ENCODE measurements at places on chromosomes 16 and 17.

DNA sequence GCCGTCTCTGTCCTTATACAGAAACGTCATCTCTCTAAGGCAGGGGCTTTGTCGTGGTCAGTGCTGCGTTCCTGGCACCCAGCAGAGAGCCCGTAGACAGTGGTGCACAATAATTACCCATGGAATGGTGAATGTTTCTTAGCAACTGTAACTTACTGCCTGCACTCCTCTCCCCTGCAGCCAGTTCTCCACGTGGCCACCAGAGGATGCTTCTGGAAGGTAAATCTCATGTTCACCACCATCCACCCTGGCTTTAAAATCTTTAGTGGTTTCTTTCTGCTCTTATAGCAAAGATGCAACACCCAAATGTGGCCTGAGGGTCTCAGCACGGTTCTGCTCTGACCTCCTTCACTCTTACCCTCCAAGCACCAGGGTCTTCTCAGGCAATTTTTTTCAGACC lies 150.8 kb downstream of the GRIN2A start:
- no peak for DNase-seq

DNA sequence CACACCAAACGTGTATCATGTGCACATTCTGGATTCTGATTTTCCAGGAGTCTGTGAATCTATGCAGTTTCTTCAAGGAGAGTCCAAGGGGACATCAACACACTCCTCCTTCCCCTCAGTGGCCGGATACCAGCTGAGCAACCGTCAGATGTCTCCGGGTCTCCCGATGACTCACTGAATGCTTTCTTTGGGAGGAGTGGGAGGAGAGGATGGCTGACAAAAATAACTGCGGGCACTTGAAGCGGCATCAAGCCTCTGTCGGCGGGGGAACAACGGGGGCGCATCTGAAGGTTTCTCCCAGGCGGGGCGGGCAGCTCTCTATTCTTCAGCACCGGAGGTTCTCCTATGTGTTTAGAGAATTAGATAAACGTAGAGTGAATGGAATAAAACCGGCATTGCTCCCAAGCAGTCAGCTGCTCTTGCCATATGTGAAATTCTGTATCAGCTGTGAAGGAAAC lies 24.6 kb upstream of the LRRC75A start:
- DNase-seq = no peak

- DNase-seq = no peak
These were observed 2.5 kb upstream of the AKAP10 start for GRCh38 chr17:19979917-19980770.

DNA sequence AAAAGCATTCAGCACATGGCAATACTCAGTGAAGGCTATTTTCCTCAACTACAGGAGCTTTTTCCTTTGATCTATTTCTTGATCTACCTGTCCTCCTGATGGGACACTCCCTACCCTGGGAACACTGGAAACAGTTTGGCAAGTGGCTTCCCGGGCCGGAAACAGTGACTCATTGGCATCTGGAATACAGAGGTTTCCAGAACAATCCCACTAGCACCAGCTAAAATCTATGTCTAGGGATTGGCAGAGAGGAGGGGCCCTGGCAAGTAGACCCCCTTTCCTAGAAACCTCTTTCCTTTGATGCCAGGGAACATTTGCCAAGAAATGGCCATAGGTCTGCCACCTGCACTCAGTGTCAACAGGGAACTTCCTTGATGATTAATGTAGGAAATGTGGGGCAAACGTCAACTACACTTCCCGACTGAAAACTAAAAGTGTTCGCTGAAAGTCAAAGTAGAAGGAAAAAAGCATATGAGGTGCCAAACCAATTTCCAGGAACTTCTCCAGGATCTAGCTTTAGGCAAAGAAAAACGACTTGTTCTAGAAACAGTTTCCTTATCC lies 30.4 kb upstream of the FBXW10B start:
- DNase-seq = no peak

DNA sequence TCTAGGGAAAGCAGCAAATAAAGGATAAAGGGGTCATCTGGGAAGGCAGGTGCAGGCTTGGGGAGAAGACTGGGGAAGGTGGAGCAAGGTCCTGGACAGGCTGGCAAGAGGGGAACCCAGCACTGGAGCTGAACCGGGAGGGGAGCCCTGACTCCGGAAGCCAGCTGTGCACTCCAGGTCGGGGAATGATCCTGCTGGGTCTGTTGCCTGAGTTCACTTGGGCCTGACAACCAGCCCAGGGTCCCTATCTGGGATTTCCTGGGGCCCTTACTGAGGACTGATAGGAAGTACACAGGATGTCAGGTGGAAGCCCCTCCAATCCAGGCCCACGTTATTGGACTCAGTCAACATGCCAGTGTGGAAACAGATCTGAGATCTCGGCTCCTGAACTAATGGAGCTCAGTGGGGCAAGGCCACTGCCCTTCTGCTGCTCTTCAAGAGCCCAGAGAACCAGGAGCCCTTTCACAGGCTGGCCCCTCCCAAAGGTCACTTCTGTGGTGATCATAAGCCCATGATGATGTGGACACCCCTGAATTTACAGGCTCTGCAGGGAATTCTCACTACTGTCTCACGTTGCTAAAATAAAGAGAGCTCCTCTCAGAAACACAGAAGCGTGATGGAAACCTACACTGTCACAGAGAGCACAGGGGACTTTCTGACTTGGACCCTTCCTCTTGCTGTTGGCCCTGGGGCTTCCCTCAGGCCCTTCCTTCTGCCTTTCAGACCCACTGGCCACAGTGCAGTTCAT lies 19.9 kb upstream of the PITPNM3 start:
- DNase-seq = no peak

DNA sequence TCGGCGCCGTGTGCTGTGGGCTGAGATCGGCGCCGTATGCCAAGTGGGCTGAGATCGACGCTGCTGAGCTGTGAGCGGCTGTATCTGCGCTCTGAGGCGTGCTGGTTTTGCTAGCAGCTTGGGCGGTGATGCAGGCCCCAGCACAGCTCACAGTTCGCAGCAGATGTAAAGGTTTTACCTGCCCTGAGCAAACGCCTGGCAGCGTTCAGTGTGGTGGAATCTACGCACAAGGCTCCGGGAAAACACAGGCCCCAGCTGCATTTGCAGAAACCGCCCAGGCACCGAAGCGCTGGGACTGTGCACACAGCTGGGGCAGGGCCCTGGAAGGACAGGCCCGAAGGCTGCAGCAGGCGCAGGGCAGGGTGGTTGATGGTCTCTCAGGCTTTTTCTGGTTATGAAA lies 8.0 kb upstream of the ZNF469 start:
- DNase-seq = no peak

DNA sequence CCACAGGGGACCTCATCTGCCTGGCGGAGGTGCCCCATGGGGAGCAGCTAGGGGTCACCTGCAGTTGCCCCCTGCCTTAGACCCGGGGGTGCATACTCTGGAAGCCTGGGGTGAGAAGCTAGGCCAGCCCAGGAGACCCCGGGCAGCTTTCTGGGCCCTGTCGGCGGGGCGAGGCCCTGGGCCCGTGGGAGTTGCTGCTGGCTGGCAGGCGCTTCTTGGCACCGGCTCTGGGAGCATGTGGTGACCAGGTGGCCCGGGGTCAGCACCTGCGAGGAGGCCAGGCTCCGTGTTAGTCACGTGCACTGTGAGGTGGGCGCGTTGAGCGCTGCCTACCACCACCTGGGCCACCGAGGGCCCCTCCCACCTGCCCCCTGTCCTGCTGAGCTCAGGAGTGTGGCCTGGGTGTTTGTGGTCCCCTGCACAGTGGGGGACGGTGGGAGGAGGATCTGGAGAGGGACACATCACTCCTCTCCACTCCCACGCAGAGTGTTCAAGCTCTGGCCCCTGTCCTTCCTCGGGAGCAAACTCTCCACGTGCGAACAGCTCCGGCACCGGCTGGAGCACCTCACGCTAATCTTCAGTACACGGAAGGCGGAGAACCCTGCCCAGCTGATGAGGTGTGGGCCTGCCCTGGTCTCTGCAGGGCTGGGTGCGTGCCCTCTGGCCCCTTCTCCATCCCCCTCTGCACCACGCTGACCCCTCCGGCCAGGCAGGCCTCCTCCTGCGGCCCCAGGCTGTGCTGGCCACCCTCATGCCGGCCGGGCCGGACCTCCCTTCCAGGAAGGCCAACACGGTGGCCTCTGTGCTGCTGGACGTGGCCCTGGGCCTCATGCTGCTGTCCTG lies 5.8 kb downstream of the PIGQ start:
- no peak for DNase-seq

- DNase-seq = no peak
These were observed 199.4 kb upstream of the CACNG5 start for GRCh38 chr17:66635386-66636045.

- no peak for DNase-seq
These were observed 3.4 kb upstream of the SSH2 start for GRCh38 chr17:29933379-29933778.

DNA sequence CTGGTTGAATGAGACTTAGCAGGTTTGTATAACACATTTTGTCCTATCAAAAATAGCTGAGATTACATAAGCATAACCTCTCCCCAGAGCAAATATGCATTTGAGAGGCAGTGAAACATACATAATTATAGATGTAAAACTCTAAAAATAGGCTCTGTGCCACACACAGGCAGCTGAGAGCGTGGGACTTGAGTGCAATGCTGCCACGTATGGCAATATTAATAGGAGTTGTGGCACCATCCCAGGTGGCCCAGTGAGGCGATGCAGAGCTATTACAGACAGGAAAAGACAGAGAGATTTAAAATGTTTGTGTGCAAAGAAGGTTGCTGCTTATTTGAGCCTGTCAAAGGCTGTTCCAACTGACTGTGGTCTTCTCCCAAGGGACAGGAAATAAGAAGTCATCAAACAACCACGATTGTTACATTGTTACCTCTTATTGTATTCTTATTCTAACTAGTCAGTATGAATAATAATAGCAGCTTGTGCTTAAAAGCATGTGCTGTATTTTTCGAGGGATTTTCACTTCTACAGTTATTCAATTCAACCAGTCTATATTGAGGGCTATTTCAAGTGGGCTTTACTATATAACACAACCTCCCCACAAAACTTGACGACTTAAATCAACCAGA lies 116.5 kb downstream of the SALL1 start:
- no peak for DNase-seq

DNA sequence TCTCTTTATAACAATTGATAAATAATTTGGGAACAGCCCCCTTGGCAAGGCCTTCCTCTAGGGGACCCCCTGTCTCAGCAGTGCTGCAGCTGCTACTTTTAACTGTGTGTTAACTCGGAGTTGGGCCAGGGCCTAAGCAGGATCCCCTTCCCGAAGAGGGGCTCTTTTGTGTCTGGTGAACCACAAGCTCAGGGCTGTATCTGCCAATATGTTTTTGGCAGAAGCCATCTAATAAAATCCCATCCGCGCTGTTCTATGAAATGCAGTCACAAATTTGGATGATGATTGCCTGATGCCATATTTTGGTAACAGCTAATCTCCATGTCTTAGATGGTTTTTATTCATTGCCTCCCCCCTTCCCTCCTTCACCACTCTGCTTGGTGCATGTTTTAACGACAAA lies 267.7 kb downstream of the FTO start:
- DNase-seq = no peak

DNA sequence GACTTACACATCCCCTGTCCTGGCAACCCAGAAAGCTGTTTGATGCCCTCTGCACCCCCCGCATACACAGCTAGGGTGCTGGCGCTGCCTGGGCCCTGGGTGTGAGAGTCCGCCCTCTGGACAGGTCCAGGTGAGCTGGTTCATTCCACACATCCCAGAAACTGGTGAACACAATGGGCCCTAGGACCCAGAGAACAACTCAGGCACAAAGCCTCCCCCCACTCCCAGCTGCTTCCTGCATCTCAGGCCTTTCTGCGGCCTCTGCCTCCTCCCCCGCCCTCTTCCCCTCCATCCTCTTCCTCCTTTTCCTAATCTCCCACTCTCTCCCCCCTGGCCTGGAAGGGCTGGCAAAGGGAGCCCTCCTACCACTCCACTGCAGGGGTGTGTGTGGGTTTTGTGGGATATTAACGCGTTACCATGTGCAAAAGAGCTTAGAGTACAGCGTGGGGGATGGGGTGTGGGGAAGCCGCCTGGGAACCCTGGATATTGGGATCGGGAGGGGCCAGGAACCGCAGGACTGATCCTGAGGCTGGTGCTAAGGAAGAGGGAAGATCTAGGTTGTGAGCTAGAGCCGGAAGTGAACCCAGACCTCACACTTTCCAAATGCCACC lies 1.6 kb upstream of the PPP1R9B start:
- DNase-seq = peak; percentile 46

- no peak for DNase-seq
These were observed 598 bp downstream of the NIP7 start for GRCh38 chr16:69340095-69340644.

DNA sequence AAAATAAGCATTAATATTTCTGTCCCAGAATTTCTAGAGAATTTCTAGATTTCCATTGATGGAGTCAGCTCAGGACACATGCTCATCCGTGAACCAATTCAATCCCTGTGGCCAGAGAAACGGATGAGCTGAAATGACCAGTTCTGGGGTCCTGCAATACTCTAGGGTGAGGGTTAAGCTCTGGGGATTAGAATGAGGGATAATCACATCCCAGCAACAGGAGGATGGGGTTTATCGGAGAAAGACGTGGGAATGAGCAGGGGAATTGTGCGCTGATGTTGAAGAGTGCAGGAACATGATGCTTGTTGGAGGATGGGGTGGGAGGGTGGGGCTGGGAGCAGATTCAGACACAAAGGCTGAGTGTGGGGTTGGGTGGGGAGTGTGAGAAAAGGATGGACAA lies 64.1 kb downstream of the SLC5A11 start:
- no peak for DNase-seq

All from esophagus squamous epithelium (tissue), 5 donors.